ENCODE measurements at places on chromosomes 12 and 14.

- DNase-seq, result no peak
Observed at GRCh38 chr12:6954316-6955107, 3.4 kb downstream of the PTPN6 start.

DNA sequence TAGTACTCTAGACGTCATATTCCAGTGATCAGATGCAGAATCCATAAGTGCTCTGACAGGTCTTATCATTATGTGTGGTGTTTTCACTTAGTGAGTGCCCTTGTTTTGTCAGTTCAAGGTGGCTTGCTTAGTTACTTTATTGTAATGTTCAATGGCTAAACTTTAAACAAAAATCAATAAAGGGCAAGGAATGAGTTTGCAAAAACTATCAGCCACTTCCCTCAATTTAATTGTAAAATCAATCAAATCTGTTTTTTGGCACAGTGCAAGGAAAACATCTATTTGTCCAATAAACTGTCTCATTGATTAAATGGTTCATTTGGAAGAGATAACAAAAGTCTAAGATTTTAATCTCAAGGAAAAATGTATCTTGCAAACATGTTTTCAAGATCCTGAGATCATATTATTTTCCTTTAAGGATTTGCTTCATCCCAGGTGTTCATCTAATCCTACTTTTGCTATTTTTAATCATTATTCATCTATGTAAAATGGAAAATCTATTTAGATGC, 59.6 kb upstream of the EEA1 start:
- DNase-seq, result no peak

GRCh38 chr12:53120685-53121525, 17.6 kb downstream of the SOAT2 start:
- DNase-seq, result no peak

- DNase-seq, result no peak
Observed at GRCh38 chr12:97637770-97638169, 175.2 kb downstream of the RMST start.

DNA sequence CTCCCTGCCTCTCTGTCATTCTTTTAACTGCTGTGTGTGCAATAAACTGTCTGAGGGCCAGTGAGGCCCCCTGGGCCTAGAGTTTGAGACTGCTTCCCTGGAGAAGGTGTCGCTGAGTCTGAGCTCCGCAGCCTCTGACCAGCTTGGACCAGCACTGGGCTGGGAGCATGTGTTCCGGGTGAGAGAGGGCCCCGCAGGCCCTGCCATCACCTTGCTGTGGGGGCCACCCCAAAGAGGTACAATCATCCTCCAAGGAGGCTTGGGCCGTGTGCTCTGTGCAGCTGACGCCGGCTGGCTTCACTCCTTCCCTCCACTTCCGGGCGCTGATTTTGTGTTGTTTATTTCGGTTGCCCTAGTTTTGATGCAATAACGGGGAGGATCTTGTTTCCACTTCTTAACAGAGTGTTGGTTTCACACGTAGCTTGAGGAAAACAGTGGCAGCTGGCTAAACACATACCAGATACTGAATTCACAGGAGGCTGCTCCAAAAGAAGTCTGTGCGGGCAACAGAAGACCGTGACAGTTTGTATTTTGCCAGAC, 121.6 kb downstream of the TMEM132C start:
- DNase-seq, result no peak

DNA sequence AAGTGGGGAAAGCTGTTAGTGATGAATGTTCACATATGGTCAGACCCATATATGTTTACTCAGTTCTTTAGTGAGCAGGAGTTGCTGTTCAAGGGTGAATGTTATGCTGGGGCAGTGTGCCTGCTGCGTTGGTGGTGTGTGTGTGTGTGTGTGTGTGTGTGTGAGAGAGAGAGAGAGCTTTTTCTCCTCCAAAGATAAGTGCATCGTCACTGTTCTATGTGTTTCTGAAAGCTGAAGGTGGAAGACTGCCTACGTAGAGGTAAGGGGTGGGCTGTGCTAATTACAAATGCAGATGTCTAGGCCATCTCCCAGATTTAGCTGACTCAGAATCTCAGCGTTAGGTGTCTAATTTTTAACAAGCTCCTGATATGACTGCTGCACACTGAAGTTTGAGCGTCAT, 10.5 kb downstream of the GABARAPL1 start:
- DNase-seq, result no peak

DNA sequence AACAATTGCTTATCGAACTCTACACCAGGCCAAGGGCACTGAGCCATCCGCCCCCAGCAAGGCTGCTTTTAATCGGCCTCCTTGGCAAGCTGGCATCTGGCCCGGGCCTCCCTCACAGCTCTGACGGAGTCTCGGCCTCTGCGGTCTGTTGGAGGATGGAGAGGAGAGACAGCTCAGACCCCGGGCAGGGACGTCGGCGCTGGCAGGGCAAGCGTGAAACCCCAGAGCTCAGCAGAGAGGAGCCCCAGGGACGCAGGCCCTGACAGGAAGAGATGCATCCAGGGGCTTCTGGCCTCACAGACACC, 17.5 kb downstream of the CAMKK2 start:
- DNase-seq, result no peak

DNA sequence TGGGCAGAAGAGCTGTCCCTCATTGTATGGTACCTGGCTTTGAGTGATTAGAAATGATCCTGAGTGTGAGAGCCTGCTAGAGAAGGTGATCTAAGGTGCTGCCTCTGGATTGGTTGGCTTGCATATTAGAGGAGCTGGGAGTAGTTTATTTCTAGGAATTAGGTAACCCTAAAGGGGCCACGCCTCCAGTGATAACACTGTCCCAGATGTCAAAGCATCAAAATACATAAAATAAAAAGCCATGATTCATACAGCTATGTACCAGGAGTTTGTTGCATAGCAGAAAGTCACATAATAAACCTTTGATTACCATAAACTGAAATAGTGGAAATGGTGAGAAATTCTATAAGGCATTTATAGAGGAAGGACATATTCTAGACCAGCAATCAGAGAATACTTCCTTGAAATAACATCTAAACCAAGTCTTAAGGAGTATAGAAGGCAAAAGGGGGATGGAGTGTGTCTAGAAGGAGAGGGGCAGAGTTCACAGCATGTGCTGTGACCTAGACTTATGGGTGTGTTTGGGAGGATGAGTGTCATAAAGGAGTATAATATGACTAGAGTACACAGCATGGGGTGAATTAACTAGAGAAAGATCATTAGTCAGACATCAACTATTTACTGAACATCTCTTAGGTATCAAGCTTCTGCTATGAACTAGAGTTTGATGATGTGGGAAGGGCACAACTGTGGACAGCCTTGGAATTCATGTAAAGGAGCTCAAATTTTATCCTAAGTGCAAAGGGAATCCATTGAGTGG, 686.4 kb downstream of the GALC start:
- no peak for DNase-seq

DNA sequence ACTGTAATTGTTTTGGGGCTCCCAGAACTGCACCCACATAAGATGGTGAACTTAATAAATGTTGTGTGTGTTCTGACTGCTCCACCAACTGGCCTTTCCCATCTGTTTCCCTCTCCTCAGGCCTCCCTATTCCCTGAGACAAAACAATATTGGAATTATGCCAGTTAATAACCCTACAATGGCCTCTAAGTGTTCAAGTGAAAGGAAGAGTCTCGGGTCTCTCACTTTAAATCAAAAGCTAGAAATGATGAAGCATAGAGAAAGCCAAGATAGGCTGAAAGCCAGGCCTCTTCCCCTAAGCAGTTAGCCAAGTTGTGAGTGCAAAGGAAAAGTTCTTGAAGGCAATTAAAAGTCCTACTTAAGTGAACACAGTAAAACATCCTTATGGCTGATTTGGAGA, 13.4 kb downstream of the ACOT6 start:
- DNase-seq, result no peak

DNA sequence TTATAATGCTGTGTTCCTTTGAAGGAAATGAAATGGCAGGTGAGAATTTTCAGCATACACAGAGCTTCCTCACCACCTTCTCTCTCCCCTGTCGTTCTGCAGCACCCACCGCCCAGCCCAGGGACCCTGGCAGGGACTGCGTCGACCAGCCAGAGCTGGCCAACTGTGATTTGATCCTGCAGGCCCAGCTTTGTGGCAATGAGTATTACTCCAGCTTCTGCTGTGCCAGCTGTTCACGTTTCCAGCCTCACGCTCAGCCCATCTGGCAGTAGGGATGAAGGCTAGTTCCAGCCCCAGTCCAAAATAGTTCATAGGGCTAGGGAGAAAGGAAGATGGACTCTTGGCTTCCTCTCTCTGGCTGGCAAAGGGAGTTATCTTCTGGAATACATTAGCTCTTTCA, 35.1 kb downstream of the PAPLN start:
- DNase-seq, result no peak

GRCh38 chr14:99609245-99610170, 5.5 kb upstream of the CCDC85C start:
- peak; percentile 33 for DNase-seq

GRCh38 chr12:96077081-96077480, 41.7 kb upstream of the LTA4H start:
- no peak for DNase-seq

GRCh38 chr14:22407033-22407432, 182.0 kb downstream of the DAD1 start:
- no peak for DNase-seq

- DNase-seq, result peak; percentile 84
Observed at GRCh38 chr12:104682790-104683279, 226.1 kb downstream of the CHST11 start.

DNA sequence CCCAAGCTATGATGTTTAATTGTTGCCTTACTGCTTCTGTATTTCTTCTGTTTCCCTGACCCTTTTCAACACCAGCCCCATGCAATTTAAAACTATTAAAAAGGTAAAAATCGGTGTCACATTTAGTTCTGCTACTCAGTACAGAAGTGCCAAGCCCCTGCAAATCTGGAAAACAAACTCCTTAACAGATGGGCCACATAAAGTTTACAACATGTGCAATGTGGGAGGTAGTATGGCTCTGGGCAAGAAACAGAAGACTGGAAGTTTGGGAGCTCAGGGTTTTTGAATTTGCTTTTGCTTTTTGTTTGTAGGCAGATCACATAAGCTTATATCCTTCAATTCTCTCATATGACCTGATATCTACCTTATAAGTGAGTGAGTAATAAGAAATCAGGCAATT, 404.0 kb upstream of the ATP2B1 start:
- DNase-seq, result no peak

GRCh38 chr14:90797919-90798318, 18.3 kb downstream of the TTC7B start:
- no peak for DNase-seq

DNA sequence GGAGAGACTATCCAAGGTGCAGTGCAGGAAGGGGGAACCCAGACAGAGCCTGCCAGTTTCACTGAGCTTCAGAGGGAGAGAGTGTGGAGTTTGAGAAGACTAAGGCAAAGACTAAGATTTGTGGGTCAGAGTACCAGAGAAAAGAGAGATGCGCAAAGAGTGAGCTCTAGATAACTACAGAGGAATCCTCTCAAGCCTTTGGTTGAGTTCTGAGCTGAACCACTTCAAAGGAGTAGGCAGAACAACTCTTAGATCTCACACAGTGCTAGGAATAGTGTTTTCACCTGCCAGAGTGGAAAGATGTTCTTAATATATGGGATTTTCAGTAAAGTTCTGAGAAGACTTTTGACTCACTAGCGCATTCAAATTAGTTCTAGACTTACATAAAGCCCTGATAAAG, 10.7 kb upstream of the M6PR start:
- no peak for DNase-seq

DNA sequence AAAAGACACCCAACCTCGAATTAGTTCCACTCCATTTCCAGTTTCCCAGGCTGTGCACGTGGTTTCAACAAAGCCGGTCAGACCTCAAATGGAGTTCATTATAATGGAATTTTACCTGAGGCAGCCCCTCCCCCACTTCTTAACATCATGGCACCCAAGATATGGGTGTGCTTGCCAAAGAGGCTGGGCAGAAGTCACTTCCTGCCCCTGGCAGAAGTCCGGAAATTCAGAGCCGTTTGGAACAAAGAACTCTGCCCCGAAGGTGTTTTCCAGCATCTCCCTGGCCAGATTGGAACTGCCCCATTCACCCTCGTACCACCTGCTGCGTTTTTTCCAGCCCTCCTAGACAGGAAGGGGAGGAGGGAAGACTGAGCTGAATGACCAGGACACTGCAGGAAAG, 8.2 kb downstream of the VDR start:
- no peak for DNase-seq

GRCh38 chr12:11408096-11408495, 12.7 kb upstream of the PRB2 start:
- no peak for DNase-seq

GRCh38 chr12:51784688-51785087, 63.8 kb downstream of the FIGNL2 start:
- no peak for DNase-seq

GRCh38 chr12:69658203-69658602, 40.9 kb downstream of the BEST3 start:
- DNase-seq, result no peak

- DNase-seq, result no peak
Observed at GRCh38 chr14:75134644-75135043, 7.8 kb upstream of the NEK9 start.

GRCh38 chr12:105347499-105347898, 17.0 kb downstream of the C12orf75 start:
- DNase-seq, result no peak

DNA sequence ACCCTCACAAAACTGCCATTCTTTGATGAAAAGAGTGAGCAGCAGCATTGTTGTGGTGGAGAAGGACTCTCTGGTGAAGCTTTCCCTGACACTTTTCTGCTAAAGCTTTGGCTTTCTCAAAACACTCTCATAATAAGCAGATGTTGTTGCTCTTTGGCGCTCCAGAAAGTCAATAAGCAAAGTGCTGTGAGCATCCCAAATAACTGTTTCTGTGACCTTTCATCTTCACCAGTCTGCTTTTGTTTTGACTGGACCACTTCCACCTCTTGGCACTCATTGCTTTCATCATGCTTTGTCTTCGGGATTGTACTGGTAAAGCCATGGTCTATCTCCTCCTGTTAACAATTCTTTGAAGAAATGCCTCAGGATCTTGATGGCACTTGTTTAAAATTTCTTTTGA, 424.7 kb upstream of the TMPO start:
- DNase-seq, result no peak

- no peak for DNase-seq
Observed at GRCh38 chr12:122158700-122159285, 15.2 kb downstream of the IL31 start.

- DNase-seq, result peak; percentile 49
Observed at GRCh38 chr12:118050972-118051910, 9.7 kb downstream of the WSB2 start.

GRCh38 chr12:96919510-96920210, 12.6 kb downstream of the NEDD1 start:
- no peak for DNase-seq

DNA sequence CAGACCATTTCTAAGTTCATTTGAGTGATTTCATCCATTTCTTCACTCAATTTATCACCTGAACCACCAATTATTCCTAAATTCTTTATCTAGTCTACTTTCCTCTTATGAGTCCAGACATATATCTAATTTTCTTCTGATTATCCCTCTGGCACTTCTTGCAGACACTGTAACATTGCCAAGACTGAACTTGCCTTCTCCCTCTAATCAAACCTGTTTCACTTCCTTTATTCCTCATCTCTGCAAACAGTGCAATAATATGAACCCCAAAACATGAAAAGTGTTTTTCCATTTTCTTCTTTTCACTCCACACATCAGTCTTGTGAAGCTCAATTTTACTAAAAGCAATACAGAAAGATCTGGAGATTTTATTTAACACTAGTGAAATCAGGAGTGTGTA, 37.8 kb upstream of the PTPRQ start:
- DNase-seq, result no peak

All from activated CD4-positive, alpha-beta T cell treated with anti-CD3 and anti-CD28 coated beads for 48 hours (primary cell).